Right cardiac atrium (tissue), 5 donors: ENCODE measurements at places on chromosomes 6 and 20. TPM values are rescaled to one million over a fixed set of nuclear protein-coding genes. Genes with fewer than 3 reads are reported as not detected.

DNA sequence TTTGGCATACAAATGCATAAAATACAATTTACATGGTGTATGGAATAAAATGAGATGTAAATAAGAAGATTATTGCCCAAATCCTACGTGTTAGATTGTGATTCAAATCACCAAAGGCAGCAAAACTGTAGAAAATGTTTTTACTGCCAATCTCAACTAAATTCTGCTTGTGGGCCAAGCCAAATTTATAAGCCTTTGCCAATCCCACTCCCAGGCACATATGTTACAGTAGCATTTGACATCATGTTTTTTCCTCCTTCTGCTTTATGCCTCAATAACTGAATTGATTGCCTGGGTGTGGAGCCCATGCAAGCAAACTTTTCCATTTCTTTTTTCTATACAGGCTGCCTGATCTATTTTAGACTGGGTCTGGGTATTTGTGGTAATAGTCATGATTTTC is 36.3 kb upstream of the LRRC1 start:
- DNase-seq: no peak

GRCh38 chr20:56289652-56290051 is 41.1 kb downstream of the MC3R start:
- no peak for DNase-seq

- no peak for DNase-seq
These were observed 55.7 kb downstream of the SNX5 start for GRCh38 chr20:17912916-17913315.

DNA sequence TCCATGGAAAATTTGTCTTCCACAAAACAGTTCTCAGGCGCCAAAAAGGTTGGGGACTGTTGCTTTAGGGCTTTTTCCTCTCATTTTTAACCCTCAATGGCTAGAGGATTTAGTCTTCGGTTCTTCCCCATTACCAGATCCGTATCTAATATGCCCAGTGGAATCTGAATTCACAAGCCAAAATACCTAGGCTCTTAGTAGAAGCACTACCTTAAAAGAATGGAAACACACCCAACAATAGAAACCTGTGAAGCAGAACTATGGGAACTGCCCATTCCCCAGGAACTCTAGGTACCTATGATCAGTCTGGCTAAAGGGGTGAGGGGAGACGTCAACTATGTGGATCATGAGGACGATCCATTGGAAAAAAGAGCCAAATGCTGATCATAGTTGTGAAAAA is 3.1 kb downstream of the TREML4 start:
- no peak for DNase-seq

GRCh38 chr6:145733810-145734209 is 1.5 kb downstream of the EPM2A start:
- no peak for DNase-seq

- no peak for DNase-seq
These were observed 32.7 kb upstream of the FANCE start for GRCh38 chr6:35419417-35419816.

DNA sequence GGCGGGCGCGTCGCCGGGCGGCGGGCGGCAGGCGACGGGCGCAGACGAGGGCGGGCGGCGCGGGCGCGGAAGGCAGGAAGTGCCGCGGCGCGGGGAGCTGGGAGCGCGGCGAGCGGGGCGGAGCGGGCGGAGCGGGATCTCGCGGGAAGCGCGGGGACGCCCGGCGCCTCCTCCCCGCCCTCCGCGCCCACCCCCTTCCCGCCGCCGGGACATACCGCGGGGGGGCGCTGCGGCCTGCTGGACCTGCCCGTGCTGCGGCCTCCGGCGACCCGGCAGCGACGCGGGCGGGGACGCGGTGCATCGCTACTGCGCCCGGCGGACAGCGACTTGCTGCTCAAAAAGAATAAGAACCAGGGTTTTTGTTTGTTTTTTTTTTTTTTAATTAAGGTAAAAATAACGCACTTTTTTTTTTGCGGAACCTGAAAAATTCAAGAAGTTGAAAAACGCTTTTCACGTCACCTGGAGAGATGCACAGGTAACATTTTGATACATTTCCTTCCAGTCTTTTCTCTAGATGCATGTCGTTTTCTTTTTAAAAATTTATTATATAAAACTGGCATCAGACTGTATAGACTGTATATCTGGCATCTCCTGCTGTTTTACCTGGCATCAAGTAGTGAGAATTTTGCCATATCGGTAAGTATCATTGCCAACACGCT is at the start of gene CENPB:
CENPB (minus strand) TSS at position 76 of the 659 bp plus-strand sequence. CDS start 257 bp downstream, outside the sequence.
- DNase-seq: peak; percentile 89

DNA sequence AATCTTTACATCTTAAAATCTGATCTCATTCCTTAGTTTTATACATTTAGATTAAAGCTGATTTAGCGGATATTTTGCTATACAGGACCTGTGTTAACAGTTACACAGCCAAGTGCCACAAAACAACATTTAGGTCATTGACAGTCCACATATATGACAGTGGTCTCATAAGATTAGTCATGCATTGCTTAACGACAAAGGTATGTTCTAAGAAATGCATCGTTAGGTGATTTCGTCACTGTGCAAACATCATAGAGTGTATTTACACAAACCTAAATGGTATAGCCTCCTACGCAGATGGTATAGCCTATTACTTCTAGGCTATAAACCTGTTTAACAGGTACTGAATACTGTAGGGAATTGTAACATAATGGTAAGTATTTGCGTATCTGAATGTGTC is 21.6 kb downstream of the ADGRG6 start:
- no peak for DNase-seq

- no peak for DNase-seq
These were observed 124.7 kb downstream of the QKI start for GRCh38 chr6:163539101-163539762.

- no peak for DNase-seq
These were observed 56.8 kb downstream of the NCOA3 start for GRCh38 chr20:47558295-47559066.

DNA sequence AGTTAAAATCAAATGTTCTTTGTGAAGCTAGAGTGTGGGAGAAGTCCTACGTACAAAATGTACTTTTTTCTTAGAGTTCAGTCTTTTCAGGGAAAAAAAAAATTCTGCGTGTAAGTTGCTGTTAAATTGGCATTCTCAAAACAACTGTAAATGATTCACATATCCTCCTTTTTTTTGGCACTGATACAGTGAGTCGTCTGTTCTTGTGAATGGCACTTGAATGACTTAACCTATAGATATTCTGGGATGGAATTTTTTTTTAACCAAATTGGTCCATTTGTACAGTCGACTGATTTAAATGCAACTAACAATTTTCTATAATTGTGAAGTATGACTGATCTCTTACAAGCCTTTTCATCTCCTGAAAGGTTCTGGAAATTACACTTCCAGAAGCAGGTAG is 5.5 kb upstream of the JAG1 start:
- DNase-seq: no peak

- no peak for DNase-seq
These were observed 85.3 kb downstream of the DLGAP4 start for GRCh38 chr20:36391456-36391855.

- DNase-seq: no peak
These were observed 286.3 kb downstream of the KHDC1L start for GRCh38 chr6:72939004-72939403.

GRCh38 chr6:7262746-7263518 is 50.1 kb downstream of the SSR1 start:
- no peak for DNase-seq

GRCh38 chr6:13278991-13279390 is 49.3 kb downstream of the TBC1D7 start:
- DNase-seq: no peak

DNA sequence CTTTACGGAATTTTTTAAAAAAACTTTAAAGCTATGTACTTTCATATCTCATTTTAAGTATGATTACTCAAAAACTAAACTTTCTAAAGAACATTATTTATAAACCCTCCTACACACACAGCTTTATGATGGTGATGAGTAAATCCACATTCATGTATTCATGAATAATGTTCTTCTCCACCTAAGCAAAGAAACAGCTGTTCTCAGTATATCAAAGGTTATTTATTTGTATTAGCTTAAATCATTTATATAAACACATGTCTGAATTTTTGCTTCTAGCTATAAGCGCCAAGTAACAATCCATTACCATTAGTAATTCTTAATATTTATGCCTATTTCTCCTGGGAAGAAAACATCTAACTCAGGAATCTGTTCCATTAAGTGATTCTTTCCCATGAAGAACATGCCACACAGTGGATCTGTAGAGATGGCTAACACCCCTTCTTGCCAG is 63.3 kb downstream of the SMLR1 start:
- no peak for DNase-seq

DNA sequence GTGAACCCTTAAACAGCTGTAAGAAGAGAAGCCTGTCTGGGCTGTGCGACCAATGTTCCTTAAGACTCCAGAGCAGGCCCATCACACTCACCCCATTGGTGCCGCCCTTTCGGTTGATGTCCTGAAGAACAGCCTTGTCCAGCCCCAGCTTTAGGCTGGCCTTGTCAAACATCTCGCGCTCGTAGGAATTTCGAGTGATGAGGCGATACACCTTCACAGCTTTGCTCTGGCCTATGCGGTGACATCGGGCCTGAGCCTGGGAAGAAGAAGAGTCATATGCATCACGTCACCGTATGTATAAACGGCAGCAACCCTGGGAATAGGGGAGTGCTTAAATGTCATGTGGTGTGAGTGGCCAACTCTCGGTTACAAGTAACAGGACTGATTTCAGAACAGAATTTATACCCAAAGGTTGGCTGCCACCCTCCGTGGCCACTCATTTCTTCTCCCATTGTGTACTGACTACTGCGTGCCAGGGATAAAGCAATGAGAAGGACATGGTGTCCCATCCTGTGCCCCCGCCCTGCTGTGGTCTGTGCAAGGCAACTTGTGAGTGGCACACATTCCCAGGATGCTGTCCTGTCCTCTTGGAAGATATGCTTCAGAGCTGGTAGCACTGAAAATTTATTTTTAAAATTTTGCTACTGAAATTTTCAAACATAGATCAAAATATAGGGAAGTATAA is 90.7 kb upstream of the EMILIN3 start:
- no peak for DNase-seq

DNA sequence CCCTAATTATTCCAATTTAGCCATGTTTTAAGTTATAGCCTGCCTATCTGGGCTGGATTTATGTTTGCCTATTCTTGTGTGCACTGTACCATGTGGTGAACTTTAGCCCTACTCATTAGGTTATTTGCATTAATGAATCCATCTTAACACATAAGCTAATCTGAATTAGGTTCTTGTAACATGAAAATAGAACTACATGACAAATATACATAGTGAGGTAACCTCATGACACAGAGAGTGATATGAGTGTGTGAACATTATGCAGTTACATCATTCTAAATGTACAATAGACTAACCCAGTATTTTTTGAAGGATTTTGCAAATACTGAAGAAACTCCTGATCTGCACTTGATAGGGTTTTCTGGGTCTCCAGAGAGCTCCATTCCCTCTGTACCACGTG is 733.7 kb upstream of the CITED2 start:
- no peak for DNase-seq

DNA sequence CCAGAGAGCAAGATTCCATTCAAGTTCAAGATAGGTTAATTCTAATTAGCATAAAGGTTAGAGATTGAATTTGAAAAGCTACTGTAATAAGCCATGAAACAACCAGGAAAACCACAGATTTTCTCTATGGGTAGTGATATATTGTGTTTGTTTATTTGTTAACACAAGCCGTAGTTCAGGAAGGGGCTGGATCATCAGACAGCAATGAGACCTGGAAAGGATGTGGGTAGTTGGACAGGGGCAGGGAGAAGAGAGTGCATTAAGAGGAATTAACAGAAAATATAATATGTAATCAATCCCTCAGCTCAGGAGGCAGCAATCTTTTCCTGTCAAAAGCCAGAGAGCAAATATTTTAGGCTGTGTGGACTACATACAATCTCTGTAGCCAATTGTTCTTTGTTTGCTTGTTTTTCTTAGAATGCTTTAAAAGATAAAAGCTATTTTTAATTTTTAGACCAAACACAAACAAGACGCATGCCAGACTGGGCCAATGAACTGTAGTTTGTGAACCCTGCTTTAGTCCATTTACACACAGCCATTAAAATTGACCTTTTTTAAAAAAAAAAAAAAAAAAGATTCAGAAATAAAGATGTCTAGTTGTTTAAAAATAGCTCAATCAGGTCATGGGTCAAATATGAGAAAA is 398.7 kb upstream of the MARCKS start:
- DNase-seq: no peak

DNA sequence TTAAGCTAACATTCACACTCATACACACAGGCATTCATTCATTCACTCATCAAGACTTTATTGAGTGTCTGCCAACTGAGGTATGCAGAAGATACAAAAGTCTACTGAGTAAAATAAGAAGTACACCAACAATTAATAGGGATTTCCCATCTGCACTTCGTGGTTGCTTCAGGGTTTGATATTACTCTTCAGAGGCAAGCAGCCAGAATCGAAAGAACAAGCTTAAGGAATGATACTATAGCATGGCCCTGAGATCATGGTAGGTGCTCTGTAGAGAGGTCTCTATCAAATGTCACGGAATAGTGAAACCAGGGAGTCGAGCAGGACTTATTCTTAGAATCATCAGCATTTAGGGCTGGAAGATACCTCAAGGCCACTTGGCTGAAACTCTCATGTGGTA is 135.4 kb downstream of the NRN1 start:
- DNase-seq: no peak

DNA sequence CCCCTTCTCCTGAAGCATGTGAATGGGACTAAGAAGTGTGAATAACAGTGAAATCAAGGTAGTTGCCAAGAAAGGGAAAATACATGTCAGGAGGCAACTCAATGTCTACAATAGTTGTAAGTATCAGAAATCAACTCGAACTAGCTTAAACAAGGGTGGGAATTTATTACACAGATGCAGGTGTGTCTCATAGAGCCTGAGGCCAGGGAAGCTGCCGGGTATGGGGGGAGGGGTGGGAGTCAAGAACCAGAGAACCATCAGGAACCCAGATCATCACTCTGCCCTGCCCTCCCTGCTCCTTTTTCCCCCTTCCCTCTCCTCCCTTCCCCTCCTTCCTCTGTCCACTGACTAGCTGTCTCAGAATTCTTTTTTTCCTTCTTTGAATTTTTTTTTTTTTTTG is 34.9 kb upstream of the BMP6 start:
- DNase-seq: no peak

The SLC22A7 gene
- total RNA-seq: not detected

The OLIG3 gene
- total RNA-seq: not detected

The AFG1L gene
- total RNA-seq: 8.9 TPM

The NNAT gene
- 0.82 TPM for total RNA-seq

The ANKEF1 gene
- total RNA-seq: 2.5 TPM

The FAM217B gene
- 13.6 TPM for total RNA-seq

The FBXO5 gene
- 3.4 TPM for total RNA-seq

The ZKSCAN3 gene
- 6.7 TPM for total RNA-seq

The OPRL1 gene
- total RNA-seq: 1.3 TPM

The ZC3H12D gene
- total RNA-seq: 0.48 TPM

The THBS2 gene
- total RNA-seq: 14.4 TPM

The ARMH2 gene
- total RNA-seq: not detected

The TRIM40 gene
- not detected for total RNA-seq

The CABLES2 gene
- 29.4 TPM for total RNA-seq

The SLC18B1 gene
- total RNA-seq: 5.5 TPM
